ENCODE measurements at places on chromosomes 7 and 10. TPM values are rescaled to one million over a fixed set of nuclear protein-coding genes. Genes with fewer than 3 reads are reported as not detected.

GRCh38 chr7:148835854-148836253 lies 48.2 kb downstream of the EZH2 start:
- H3K4me1 ChIP-seq = no peaks in the 10 kb centered on the region
- H3K27me3 ChIP-seq = peaks cover 1% of the 10 kb centered on the region
- no peak overlapping the region for H3K4me3 ChIP-seq
- no peak overlapping the region for H3K27ac ChIP-seq
- no peak for DNase-seq

DNA sequence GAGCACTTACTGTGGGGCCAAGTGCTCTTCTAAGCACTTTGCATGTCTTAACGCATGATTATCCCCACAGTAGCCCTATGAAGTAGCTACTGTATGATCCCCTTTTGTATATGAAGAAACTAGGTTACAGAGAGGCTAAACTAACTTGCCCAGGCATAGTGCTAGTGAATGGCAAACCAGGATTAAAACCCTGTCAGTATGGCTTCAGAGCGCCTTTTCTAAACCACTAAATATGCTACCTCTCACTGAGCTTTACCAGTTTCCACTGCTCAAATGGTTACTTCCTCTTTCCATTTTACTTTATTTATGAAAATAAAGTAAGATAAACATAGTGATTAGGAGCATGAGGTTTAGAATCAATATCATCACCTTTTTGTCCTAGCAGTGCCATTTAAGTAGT lies 73.6 kb downstream of the PODXL start:
- H3K4me1 ChIP-seq = no peaks in the 10 kb centered on the region
- no peak for DNase-seq
- H3K27me3 ChIP-seq = no peaks in the 10 kb centered on the region
- 0 out of 2 replicates have a peak, but pooled peaks cover 2% of the 10 kb centered on the region for H3K36me3 ChIP-seq

GRCh38 chr7:151759591-151760042 lies 117.3 kb downstream of the PRKAG2 start:
- H3K4me3 ChIP-seq = no peak overlapping the region
- H3K36me3 ChIP-seq = no peaks in the 10 kb centered on the region
- H3K27ac ChIP-seq = no peak overlapping the region
- DNase-seq = peak; percentile 81

Gene UCN3
- polyA plus RNA-seq = not detected

DNA sequence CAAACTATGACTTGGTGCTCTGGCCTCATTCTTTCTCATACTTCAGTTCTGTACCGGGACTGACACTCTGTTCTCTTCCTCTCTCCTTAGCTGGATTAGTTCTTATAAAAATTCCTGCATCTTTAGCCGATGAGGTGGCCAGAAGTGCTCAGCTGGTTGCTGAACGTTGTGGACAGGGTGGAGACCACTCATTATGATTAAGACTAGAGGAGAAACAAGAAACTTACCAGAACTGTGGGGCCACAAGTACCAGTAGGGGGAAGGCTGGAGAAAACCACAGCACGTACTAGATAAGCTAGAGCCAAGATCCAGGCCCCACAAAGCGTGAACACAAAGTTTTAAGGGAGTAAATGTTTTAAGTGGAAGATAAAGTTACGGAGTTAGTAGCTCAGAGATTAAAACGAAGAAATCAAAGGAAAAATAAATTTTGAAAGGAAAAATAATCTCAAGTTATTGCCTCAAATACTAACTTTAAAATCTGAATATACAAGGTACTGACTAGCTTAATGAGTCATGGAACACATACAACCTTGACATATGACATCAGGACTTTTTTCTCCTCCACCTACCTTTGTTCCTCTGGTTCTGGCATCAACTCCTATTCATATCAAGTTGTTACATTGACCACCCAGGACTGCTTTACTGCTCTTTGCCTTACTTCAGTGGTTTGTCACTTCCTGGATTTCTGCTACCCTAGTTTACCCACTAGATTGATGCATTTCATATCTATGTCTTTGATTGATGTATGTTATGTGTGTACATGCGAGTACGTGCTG lies 469.0 kb downstream of the TFEC start:
- H3K36me3 ChIP-seq = no peaks in the 10 kb centered on the region
- no peak overlapping the region for H3K4me3 ChIP-seq
- H3K27ac ChIP-seq = no peak overlapping the region
- DNase-seq = no peak
- H3K27me3 ChIP-seq = no peaks in the 10 kb centered on the region
- H3K4me1 ChIP-seq = no peaks in the 10 kb centered on the region
